Kidney glomerular epithelial cell (primary cell): ENCODE measurements at places on chromosomes 16 and 17.

DNA sequence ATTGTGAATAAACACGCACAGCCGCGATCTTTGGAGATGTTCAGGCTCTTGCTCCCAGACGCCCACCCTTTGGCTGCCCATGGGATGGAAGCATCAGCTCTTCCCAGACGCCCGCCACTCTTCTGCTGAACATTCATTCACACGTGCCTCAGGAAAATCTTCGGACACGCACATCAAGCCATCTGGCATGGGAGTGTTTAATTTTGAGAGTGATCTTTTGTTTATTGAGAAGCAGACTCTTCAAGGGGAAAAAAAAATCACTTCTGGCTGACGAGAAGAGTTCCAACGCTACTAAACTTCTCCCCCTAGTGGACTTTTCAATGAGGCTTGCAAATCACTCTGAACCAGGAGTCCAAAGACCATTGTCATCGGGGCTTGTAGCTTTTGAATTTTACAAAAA is 62.0 kb upstream of the NUDT7 start:
- peak; percentile 33 for DNase-seq

- no peak for DNase-seq
Observed at GRCh38 chr17:65628644-65629036, 67.2 kb upstream of the AXIN2 start.

DNA sequence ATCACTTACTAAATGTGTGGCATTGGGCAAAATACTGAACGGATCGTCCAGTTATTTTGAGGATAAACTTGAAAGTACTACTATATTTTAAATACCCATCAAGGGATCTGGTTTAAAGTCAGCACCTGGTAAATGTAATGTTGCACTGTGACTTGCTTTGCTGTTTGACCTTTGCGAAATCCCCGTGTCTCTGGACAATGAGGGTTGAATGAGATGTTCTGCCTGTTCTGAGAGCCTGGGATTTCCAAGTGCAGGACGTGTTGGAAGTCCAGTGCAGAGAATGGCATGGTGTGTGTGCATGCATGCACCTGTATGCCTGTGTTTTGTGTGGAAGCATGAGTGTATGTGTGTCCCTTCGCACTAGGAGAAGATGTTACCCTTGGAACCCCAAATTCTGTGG is 106.6 kb downstream of the N4BP1 start:
- no peak for DNase-seq

DNA sequence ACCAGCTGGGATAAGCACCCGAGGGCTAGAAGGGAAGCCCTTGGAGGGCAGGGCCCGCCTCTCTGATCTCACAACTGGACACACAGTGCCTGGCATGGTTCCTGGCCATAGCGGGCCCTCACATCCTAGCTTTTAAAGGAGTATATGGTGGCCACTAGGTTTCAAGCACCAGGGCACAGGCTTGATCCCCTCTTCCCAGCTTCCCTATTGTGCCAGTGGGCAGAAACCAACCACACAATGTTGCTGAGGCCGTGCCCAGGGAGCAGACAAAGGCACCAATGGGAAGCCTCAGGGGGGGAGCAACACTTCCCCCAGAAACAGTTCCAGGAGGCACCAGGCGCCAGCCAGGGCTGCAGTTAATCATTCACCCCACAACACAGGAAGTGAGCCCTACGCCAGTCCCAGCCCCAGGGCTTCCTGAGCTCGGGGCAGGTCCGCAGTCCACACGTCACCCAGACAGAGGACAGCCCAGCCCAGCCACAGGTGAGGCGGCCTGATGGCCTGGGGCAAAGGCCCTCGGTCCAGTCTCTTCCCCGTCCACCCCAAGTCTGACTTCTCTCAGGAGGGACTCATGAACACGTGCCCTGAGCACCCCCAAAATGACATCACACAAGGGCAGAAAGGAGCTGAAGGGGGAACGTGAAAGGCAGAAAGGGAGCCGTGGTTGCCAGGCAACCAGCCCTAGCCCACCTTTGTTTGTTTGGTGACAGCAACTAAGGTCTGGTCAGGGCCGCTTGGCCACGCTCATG is 12.8 kb downstream of the SMIM5 start:
- peak; percentile 98 for DNase-seq

DNA sequence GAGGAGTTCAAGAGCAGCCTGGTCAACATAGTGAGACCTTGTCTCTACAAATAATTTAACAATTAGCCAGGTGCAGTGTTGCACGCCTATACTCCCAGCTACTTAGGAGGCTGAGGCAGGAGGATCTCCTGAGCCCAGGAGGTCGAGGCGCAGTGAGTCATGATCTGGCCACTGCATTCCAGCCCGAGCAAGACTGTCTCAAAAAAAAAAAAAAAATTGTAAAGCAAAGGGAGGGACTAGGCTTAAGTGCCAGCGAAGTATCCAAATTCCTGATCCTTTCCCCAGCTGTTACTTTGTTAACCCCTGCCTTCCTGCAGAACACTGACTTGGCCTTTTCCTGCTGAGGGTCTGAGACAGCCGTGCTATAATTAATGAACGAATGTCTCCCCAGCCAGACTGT is 2.7 kb downstream of the GDPD3 start:
- DNase-seq = no peak
